ENCODE measurements at places on chromosomes 11 and 22.

DNA sequence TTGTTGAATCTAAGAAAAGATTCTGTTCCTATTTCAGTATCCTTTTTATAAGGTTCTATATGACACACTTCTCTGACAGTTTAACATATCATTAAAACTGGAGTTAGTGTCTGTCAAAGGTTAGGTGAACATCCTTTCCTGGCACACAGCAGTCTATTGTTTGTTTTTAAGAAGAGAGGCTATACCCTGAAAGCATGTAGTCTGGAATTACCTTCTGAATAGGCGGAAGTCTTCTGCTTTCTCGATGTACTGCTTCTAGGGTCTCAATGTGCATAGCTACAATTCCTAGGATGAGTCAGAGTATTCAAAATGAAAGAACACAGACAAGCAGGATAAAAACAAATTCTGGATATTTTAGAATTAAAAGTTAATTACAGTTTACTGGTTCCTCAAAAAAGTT is 188.6 kb downstream of the SWAP70 start:
- DNase-seq, result no peak

DNA sequence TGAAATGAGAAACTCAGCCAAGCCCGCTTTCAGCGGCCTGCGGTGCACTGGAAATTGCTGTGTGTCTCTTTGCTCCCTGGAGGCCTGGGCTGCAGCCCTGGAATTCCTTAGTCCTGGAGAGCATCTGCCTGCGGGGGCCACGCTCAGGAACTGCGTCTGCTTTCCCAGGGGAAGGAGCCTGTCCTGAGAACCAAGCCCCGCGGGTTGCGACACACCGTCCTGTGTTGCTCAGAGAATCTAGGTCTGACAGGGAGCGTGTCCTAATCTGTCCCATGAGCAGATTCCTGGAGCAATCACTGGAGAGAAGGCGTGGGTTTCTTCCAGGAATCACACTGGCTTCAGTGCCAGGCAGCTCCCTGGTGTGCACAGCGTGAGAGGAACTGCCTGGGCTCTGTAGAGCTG is 708.1 kb downstream of the BRD1 start:
- no peak for DNase-seq

DNA sequence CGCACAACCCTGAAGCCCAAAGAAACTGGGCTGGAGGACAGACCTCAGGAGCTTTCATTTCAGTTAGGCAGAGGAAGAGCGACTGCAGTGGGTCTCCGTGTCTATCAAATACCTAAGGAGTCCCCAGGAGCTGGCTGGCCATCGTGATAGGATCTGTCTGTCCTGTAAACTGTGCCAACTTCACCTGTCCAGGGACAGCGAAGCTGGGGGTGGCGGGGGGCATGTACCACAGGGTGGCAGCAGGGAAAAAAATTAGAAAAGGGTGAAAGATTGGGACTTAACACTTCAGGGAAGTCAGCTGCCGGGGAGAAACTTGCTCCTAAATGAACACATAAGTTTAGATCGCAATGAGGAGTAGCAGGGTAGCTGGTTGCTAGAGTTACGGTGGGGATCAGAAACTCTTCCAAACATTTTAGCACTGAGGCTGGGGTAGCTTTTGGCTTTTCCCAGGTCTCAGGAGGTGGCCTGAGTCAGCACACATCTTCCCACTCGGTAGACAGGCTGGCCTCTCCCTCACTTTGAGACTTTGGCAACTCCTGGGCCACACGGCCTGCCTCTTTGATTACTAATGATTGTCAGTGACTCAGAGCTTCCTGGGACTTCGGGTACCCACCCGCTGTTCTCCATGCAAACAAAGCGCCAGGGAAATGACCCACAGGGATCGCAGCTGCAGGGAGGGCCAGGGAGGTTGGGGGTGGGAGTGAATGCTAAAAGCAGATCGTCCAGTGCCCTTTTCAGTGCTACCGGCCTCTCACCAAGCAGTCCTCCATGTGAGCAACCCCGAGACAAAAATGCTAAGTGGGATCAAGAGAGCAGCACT is 2.9 kb upstream of the MTFP1 start:
- DNase-seq, result no peak

DNA sequence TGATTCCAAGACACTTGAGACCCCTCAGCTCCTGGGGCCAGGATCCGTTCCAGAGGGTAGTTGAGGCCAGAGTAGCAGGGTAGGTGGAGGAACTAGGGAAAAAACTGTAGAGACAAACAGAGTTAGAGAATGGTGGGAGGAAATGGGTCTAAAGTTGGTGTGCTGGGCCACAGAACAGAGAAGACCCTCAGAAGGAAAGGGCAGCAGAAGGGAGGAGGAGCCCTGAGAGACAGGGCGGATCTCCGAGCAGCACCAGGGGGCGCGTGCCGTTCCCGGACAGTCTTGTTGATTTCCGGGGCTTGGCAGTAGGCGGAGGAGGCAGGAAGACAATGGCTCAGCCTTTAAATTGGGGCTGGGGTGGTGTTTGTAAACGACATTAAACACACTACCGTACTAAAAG is 2.4 kb upstream of the CECR2 start:
- DNase-seq, result no peak

GRCh38 chr11:102836290-102836875 is 7.0 kb downstream of the MMP3 start:
- DNase-seq, result no peak

DNA sequence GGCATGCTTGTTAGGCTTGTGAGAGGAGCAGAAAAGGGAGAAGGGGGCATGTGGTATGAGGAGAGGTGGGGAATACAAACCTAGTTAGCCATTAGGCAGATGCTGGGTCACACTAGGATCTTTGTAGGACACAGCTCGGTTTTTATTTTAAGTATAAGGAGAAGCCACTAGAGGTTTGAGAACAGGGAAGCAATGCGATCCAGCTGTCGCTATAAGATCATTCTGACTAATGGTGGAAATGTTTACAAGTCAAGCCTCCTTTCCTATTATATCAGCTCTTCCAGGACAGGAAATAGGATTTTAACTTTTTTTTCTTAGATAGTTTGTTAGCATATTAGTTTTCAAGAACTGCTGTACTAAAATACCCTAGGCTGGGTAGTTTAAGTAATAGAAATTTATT is 609.9 kb downstream of the INSC start:
- no peak for DNase-seq

DNA sequence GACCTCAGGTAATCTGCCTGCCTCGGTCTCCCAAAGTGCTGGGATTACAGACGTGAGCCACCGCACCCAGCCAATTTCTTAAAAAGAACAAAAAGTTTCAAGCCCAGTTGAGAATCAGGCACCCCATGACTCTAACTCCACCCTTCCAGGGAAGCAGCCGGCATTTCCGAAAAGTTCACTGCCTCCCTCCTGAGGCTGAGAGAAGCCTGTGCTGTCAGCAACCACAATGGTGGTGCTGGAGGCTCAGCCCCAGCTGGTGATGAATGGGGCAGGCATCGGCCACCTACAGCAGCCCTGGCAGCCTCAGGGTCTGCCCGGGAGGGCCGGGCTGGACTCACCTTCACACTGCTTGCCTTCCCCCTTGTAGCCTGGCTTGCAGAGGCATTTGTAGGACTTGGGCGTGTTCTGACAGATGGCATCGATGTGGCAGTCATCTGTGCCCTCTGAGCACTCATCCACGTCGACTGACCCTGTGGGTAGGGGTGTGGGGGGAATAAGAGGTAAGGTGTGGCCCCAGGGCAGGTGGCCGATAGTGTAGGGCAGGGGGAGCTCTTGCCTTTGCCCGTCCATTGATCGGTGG is 4.3 kb downstream of the SCUBE1 start:
- DNase-seq, result no peak

DNA sequence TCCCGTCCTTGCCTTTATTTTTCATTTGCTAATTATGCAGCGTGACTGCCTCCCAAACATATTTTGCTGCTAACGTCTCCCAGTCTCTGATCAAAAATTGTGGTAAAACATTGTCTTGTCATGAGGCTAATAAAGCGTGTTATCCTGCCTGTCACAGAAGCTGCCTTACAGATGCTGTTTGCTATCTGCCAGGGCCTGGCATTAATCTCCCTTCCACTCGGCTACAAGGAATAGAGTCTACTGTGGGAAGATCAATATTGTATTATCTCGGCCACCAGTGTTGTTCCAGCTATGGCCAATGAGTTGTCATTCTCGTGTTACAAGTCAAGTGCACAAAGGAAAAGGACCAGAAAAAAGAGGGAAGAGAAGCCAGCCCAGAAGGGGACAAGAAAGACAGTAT is 100.3 kb downstream of the SEZ6L start:
- DNase-seq, result no peak

- DNase-seq, result no peak
Observed at GRCh38 chr22:49062802-49063544, 764.7 kb downstream of the BRD1 start.

DNA sequence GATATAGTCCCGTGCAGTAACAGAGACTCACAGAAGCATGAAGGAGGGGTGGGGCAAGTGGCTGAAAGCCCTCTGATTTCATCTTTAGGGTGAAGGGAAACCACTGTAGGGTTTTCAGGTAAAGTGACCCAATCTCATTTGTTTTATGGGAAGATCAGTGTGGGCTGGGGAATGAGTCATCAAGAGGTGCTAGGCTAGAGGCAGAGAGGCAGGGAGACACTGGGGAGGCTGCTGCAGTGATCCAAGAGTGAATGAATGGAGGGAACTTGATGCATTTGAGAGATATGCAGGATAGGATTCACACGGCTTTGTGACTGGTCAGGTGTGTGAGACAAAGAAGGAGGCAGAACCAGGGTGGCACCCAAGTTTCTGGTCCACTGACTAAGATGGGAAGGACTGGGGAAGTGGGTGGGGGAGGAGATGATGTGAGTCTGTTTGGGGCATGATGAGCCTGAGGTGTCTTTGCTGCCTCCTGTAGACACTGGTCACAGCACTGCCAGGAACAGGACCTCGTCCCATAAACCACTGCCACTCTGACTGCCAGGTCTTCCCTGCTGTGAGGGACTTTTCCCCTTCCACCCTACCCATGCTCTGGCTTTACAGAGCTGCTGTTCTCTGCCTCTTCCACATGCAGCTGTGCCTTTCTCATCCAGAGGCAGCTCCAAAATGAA is 239.0 kb downstream of the TENM4 start:
- no peak for DNase-seq

All from activated naive CD4-positive, alpha-beta T cell (primary cell).